Stimulated activated CD8-positive, alpha-beta memory T cell treated with anti-CD3 and anti-CD28 coated beads, Interleukin-4, amount 100 ng/mL, for 1 hour (primary cell): ENCODE measurements at places on chromosomes 16 and 17.

DNA sequence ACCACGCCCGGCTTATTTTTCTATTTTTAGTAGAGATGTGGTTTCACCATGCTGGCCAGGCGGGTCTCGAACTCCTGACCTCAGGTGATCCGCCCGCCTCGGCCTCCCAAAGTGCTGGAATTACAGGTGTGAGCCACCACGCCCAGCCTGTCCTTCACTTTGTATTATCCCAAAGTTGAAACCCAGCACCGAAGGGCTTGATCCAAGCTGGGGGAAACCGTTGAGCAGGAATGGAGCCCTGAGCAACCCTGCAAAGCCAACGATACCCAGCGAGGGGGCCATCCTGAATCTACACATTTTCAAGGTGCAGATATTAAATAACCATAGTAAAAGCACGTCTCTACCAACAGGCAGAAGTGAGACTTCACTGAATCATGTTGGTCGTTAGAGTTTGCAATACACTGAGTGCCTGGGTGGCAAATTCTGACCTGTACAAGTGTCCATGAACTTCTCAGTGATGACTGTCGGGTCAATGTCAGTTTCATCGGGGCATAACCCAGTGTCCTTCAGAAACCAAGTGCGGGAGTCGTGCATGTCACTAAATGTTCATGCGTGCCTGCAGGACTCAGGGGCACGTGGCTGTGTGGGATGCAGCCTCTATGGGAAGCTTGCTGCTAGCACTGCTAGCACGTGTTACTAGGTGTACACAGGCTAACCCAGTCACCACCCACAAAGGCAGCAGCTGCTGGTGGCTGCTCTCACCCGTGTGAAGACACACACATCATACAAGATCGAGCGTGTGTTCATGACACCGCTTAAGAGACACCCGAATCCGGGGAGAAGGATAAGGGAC lies 10.5 kb upstream of the RBFOX3 start:
- DNase-seq = no peak

DNA sequence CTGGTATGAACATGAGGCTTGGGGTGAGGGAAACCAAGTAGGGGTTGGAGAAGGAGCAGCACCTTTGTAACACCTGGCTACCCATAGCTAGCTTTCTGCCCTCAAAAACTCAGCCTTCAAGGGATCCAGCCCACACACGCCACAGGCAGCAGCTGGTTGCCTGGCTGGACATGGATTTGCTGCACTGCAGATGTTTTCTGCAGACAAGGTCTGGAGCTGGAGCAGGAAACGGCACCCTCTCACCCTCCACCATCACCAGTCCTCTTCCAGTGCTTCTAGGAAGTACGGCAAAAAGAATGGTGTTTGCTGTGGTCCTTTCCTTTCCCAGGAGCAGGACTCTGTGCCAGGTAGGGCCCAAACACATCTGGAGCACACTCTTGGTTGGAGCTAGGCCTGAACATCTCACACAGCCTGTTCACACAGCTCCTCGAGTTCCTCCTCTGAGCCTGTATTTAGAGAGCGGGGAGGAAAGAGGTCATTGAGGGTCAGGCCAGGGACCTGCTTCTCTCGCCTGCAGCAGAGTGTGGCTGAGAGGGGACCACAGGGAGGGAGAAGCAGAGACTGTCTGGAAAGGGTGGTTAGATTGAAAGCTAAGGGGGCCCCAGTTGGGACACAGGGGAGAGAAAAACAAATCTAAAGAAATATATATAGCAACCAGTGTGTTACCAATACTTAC lies 2.7 kb upstream of the SUPT4H1 start:
- DNase-seq = no peak

- no peak for DNase-seq
These were observed 15.4 kb upstream of the MRPL38 start for GRCh38 chr17:75920045-75920560.

DNA sequence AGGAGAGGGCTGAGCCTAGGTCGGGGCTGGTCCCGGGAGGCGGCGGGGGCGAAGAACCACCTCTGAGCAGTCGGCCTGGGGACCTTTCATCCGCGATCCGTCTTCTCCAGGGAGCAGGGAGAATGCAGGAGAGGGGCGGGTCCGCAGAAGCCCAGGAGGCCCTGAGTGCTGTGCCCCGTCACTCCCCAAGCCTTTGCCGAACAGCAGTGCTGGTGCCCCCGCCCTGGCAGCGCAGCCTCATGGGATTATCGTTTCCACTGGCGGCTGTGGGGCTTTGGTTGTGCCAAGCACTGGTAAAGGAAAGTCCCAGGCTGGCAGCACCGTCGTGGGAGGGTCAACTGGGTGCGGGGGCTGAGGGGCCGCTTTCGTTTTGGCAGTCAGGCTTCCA lies 631 bp downstream of the TBL3 start:
- DNase-seq = no peak

- DNase-seq = no peak
These were observed 23.8 kb upstream of the EIF1 start for GRCh38 chr17:41664587-41665565.

- no peak for DNase-seq
These were observed 110.8 kb upstream of the SMURF2 start for GRCh38 chr17:64772845-64773299.

- no peak for DNase-seq
These were observed 87.5 kb downstream of the ASIC2 start for GRCh38 chr17:33205552-33205951.

GRCh38 chr17:76738468-76738850 lies 540 bp downstream of the MFSD11 start:
- DNase-seq = no peak

GRCh38 chr16:57283959-57284208 lies 588 bp downstream of the PLLP start:
- DNase-seq = no peak

DNA sequence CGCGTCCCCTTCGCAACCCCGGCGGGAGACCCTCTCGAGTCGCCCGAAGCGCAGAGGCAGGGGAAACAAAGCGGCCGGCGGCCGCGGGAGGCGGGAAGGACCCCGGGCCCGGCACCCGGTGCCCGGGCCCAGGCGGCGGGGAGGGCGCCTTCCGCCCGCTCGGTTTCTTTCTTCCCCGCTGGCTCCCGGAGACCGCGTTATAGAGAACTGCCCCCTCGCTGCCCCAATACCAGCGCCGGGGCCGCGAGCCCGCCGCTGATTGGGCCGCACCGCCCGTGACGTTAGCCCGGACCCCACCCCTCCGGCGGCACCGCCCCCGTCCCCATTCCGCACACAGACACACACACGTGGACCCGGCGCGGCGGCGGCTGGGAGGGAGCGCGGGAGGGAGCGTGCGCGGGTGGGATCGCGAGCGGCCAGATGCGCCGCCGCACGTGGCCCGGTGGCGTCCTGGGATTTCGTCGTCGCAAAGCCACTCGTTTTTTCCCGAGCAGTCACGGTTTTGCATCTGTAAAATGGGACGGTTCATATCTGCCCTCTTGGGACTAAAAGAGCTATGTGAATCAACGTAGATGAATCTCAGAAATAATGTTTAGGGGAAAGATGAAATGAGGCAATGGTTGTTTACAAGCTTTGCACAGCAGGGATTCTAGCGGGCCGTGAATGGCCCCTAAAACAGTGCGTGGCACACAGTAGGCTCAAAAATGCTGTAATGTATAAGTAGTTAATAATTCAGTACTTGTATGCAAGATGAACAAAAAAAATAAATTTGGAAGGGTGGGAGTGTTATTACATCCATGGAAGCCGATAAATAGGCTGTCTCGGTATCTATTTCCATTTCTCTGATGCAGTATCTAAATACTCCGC lies at the start of gene EPOP:
TSS of gene EPOP (minus strand) at position 209 of the 867 bp plus-strand sequence. CDS start 462 bp downstream, outside the sequence.
- DNase-seq = peak; percentile 44

GRCh38 chr16:89120921-89121351 lies 27.3 kb downstream of the ACSF3 start:
- DNase-seq = no peak

- no peak for DNase-seq
These were observed 4.2 kb downstream of the SYT17 start for GRCh38 chr16:19172098-19172780.

DNA sequence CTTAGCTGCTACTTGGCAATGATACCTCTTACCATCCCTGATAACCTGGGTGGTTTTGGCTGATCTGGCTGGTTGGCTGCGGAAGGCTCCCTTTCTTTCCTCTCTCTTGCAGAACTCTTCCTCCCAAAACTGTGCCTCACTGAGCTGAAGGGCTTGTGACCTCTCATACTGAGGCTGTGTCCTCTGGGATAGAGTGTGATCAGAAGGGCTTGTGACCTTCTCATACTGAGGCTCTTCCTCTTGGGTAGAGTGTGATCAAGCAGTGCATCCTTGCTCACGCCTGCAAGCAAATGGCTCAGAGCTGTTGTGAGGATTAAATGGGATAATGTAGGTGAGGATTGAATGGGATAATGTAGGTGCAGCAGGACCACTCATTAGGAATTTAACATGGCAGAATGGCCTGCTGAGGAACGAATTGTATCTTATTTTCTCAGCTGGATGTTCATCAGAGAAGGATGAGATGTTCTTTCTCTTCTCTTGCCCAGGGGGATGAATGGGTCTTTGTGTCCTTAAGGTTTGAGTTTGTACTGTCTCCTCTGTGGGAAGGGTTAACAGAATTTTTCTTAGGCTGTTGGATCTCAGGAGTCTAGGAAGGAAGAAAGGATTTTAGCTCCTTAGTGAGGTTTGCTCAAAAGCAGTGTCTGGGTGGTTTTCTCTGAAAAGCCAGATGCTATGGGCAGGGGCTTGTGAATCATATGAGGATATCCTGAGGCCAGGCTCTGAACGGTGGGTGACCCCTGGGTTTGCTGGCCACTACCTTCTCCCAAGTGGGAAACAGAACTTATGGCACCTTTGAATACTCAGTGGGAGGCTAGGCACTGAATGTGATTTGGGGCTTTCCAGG lies 130.0 kb upstream of the HS3ST2 start:
- no peak for DNase-seq

GRCh38 chr17:62714016-62714777 lies 86.7 kb downstream of the MRC2 start:
- no peak for DNase-seq

GRCh38 chr17:973053-973452 lies 6.5 kb downstream of the NXN start:
- no peak for DNase-seq

- no peak for DNase-seq
These were observed 24.5 kb downstream of the PMP22 start for GRCh38 chr17:15240644-15241043.
